Cardiac muscle cell (in vitro differentiated cells and primary cell): ENCODE measurements at places on chromosomes 13 and 19. TPM values are rescaled to one million over a fixed set of nuclear protein-coding genes. Genes with fewer than 3 reads are reported as not detected.
A peak's percentile ranks its signal among the peaks of the same experiment; 100 is the strongest.

GRCh38 chr13:99367663-99368448 is 60.7 kb upstream of the GPR183 start:
- H3K27me3 ChIP-seq = no peaks in the 10 kb centered on the region
- peaks cover 9% of the 10 kb centered on the region for H3K36me3 ChIP-seq
- peak overlapping the region; percentile 71 for H3K27ac ChIP-seq
- H3K4me3 ChIP-seq = no peak overlapping the region
- no peak for DNase-seq

- no peak overlapping the region for H3K4me3 ChIP-seq
- H3K4me1 ChIP-seq = no peaks in the 10 kb centered on the region
- H3K27me3 ChIP-seq = no peaks in the 10 kb centered on the region
- DNase-seq = no peak
- no peaks in the 10 kb centered on the region for H3K36me3 ChIP-seq
Observed at GRCh38 chr13:71054358-71054757, 812.6 kb downstream of the DACH1 start.

DNA sequence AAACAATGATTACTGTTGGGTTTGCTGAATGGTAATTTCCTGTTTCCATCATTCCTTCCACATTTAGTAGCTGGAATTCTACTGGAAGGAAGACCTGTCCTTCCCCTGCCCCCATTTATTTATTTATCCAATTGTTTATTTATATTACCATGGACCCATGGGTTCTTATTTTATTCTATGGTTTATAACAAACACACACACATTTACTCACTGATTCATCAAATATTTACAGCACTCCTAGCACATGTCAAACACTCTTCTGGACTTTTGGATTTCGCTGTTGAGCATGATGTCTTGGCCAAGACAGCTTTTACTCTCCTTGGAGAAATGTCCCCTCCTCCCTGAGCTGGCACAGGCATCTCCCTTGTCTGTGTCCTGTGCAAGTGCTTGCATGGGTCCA is 227.8 kb upstream of the MAB21L1 start:
- no peak overlapping the region for H3K27ac ChIP-seq
- H3K36me3 ChIP-seq = no peaks in the 10 kb centered on the region
- H3K4me3 ChIP-seq = no peak overlapping the region
- H3K4me1 ChIP-seq = no peaks in the 10 kb centered on the region
- DNase-seq = no peak
- H3K27me3 ChIP-seq = no peaks in the 10 kb centered on the region

GRCh38 chr19:15244808-15245207 is 12.6 kb upstream of the EPHX3 start:
- no peak overlapping the region for H3K4me3 ChIP-seq
- no peak overlapping the region for H3K27ac ChIP-seq

GRCh38 chr13:94394723-94395122 is 84.8 kb downstream of the DCT start:
- H3K36me3 ChIP-seq = no peaks in the 10 kb centered on the region
- H3K27ac ChIP-seq = peak overlapping the region; percentile 91
- H3K4me3 ChIP-seq = no peak overlapping the region
- DNase-seq = no peak
- peaks cover 34% of the 10 kb centered on the region for H3K4me1 ChIP-seq

DNA sequence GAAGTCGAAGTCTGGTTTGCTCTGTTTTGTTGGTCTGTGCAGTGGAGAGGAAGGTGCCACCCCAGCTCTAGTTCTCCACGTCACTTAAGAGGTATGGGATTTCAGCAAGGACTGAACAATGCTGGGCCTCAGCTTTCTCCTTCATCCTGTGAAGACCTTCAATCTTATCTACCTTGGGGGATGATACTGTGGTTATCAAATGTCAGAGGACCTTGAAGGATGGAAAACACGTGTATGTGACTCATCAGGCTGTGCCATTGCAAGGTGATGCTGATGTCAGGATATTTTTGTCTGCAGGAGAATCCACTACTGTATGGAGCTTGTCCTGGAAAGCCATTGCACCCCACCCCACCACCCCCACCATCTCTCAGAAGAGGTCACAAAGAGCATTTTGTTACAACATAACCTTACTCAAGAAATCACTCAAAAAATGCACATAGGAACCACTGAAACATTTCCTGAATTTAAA is 81.4 kb upstream of the UQCRFS1 start:
- DNase-seq = peak; percentile 33
- H3K4me3 ChIP-seq = no peak overlapping the region
- no peak overlapping the region for H3K27ac ChIP-seq
- no peaks in the 10 kb centered on the region for H3K36me3 ChIP-seq
- H3K27me3 ChIP-seq = no peaks in the 10 kb centered on the region
- no peaks in the 10 kb centered on the region for H3K4me1 ChIP-seq

DNA sequence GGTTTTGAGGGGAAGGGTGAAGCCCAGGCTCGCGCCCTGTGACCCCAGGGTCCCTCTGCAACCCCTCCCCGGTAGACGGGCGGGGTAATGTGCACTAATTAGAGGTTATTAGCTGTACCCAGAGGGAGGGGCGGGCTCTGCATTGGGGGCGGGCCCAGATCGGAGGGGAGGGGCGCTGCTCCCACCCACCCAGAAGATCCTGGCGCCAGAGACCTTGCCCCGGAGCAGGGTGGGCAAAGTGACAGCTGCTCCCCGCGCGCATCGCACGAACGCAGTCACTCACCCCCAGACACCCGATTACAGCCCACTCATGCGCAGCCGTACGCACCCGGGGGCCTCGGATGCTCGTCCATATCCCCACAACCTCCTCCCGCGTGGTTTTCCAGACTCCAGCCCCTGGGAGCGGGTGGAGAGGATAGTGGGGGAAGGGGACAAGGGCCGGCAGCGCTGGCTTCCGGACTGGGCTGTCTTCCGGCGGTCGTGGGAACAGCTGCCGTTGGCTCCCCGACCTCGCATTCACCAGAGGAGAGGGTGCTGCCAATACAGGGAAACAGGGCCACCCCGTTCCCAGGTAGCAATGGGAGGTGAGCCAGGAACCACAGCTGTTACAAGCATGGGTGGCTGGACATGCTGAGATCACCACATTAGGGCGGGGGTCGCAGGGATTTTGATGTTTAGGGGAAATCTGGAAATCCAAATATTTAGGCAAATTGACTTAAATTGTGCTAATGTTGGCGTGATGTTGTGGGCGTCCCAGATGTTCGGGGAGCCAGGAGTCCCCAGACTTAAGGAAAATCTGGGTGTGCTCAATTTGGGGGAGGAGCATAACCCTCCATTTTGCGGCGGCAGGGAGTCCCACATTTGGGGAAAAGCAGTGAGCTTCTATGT is 2.9 kb upstream of the HOOK2 start:
- H3K27ac ChIP-seq = peak overlapping the region; percentile 32
- no peaks in the 10 kb centered on the region for H3K36me3 ChIP-seq
- DNase-seq = peak; percentile 73
- H3K4me3 ChIP-seq = peak overlapping the region; percentile 33

CLEC4G gene
- not detected in 2 replicates for polyA plus RNA-seq

TUBA3C gene
- not detected in 2 replicates for polyA plus RNA-seq
